Stimulated activated CD8-positive, alpha-beta memory T cell treated with anti-CD3 and anti-CD28 coated beads, Interleukin-4, amount 100 ng/mL, for 1 hour (primary cell): ENCODE measurements at places on chromosomes 13 and 19.

- DNase-seq = no peak
Measured at GRCh38 chr19:28046932-28047331, 1166.0 kb downstream of the UQCRFS1 start.

DNA sequence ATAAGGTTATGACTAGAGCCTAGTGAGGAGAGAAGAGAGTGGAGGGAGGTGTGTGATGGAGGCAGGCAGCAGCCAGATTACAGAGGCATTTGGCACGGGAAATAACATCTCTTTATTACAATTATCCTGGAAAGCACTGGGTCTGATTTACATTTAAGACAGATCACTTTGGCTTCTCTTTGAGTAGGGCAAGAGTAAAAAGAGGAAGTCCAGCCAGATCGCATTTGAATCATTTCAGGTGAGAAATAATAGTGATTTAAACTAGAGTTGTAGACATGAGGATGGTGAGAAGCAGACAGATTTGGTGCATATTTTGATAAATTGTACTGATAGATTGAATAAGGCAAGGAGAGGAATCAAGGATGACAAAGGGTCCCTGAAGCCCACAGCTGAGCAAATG is 9.6 kb upstream of the SACS start:
- DNase-seq = no peak

DNA sequence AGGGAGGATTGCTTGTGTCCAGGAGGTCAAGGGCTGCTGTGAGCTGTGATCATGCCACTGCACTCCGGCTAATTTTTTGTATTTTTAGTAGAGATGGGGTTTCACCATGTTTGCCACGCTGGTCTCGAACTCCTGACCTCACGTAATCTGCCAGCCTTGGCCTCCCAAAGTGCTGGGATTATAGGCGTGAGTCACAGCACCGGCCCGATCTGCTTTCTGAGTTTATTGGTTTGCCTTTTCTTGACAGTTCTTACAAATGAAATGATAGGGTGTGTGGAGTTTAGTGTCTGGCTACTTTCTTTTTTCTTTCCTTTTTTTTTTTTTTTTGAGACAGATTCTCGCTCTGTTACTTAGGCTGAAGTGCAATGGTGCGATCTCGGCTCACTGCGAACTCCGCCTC is 848 bp downstream of the C19orf44 start:
- no peak for DNase-seq

DNA sequence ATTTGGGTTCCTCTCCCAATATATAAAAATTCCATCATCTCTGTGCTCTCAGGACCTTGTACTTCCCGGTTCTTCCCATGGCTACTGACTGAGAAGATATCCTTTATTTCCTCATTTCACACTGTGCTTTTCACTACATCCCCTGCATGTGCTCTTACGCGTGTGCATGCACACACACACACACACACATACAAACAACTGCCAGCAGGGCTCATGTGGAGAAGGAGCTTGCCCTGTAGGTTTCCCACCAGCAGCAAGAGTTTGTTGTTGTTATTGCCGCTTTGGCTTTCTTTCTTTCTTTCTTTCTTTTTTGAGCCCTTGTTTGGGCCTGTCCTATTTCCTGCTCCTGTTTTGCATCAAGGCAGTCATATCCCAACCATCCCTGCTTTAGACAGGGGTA is 43.6 kb downstream of the TEX26 start:
- no peak for DNase-seq

DNA sequence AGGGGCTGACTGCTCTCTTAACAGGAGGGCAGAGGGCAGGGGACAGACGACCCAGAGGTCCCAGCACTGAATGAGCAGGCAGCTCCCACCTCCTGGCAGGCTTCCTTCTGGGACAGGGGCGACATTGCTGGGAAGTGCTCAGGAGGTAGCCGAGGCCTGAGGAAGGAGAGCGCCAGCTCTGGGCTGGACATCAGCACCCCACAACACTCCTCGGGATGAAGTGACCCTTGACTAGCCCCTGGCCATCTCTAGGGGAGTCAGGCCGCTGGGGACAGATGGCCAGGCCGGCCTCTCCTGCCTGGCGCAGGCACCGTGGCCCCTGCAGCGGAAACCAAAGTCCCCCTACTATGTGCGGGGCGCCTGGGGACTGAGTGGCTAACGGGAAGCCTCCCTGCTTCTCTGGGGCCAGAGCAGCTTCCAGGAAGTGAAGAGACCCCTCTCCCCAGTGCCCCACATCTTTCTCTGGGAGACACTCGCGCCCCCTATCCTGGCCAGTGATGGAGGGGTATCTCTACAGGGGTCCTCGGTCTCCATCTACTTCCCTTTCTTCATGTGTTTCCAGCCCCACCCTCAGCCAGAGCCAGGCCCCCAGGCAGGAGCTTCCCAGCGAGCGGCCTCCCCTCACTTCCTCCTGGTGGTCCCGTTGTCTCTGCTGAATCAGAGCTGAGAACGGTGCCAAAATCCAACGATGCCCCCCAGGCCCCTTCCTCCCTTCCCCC is 10.1 kb downstream of the PRR36 start:
- no peak for DNase-seq

- DNase-seq = no peak
Measured at GRCh38 chr13:75352641-75353327, 129.2 kb downstream of the TBC1D4 start.

DNA sequence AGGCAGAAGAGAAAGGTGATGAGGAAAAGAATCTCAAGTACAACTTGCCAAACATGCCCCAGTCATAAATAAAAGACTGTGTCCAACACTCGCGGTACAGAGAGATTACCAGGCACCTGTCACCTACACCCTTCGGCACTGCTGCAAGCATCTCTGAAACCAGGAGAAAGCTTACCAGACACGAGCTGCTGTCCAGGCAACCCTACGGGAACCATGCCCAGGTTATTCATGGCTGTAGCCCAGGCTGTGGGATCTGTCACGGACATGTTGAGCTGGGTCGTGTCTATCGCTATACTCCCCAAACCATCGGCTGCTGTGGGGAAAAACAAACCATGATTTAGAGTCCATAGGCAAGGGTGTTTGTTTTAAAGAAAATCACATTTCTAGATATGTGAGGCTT is 375.0 kb downstream of the ENOX1 start:
- no peak for DNase-seq

DNA sequence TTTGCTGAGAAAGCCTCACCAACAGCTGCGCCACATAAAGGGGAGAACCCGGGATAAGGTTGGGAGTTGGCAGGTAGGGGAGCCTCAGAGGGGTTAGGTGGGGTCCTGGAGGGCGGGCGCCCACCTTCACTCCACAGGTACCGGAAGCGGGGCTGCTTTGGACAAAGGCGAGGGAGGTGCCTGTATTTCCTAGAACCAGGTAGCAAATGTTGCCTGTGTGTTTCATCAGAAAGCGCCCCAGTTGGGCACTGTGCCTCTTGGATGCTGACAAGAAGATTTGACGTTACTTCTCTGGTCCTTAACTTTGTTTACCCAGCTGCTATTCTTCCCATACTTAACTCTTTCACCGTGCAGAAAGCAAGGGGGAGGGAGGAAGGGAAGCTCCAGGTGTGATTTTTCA is 278.9 kb downstream of the ZNF536 start:
- no peak for DNase-seq

DNA sequence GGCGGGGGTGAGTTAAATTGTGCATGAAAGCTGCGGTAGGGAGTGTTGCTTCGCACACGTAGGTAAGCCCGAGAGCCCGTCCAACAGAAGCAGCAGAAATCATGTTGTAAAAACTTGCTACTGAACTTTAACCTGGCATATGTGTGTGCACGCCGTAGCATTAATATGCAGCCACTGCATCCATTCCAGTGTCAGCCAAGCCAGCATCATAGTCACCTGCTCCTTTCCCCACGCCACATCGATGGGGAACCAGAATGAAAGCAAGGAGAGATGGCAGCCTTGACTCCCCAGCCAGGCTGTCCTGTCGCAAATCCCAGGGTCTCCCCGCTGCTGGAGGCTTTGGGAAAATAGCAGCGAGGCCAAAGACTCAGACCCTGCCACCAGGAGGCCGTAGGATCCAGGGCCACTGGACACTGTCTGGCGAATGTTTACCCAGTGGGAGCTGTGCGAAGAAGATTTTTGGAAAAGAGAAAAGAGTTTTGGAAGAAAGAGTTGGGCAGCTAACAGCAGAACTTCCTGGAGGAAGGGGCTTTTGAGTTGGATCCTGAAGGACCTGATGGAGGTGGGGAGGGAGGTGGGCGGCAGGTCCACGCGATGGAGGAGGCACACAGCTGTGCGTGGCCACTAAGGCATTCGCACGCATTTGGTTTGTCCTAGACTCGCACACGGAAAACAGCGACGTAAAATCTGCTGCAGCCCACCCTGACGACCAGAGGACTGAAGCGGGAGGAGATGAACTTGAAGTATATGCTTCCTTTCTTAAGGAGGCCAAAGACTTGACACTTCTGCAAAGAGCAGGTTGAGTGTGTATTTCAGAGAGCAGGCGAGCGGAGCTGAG is 48.7 kb upstream of the RANBP3 start:
- no peak for DNase-seq

DNA sequence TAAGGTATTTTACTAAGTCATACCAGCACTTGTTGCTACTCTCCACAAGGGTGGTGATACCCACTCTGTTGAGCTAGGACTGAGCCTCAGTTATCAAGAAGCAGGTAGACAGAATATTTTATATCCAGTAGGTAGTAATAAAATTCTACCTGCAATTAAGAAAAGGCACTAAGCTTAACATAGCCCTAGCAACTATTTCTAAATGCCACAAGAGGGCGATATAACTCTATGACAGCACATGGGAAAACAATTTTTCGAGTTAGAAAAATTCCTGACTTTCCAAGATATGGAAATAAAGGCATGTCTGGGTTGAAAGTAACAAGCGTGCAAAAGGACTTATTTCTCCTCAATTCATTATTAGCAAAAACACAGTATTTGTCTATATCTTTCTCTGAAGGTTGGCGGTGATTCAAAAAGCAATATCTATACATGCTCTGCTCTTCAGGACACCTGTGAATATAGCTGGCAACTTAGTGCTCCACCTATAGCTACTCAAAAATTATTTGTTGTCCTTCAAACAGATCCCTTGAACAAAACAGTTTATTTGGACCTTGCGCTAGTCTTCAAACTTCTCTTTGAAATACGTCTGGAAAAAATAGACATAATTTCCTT is 14.7 kb downstream of the CCDC169 start:
- DNase-seq = no peak

DNA sequence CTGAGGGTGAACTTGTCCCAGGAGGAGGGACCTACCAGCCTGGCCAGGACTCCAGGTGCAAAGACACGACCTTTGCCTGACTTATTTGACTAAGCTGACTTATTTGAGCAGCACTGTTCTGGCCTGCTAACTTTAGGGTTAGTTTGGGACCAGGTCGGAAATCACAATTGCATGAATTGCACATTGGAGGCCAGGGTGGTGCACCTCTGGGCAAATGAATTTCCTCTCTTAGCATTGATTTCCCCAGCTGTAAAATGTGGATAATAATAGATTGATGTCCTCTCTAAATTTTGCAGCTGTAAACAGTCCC is 1.4 kb upstream of the BST2 start:
- DNase-seq = no peak

- DNase-seq = no peak
Measured at GRCh38 chr19:10655457-10656312, 1.5 kb downstream of the ILF3 start.

DNA sequence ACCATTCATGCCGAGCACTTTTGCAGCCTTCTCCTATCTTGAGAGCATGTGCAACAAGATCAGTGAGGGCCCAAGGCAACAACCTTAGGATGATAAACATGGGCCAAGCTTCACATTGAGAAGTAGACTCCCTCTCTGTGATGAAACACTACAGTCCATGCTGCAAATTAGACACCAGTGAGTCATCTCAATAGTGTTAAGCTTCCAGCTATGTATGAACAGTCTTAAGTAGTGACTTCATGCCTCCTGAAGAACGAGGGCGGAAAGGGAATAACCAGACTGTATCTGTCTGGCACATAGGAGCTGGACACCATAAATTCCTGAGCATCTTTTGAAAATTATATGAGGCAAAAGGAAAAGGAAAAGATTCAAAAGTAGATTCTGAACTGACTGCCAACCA is 309.9 kb upstream of the SLITRK1 start:
- DNase-seq = no peak

DNA sequence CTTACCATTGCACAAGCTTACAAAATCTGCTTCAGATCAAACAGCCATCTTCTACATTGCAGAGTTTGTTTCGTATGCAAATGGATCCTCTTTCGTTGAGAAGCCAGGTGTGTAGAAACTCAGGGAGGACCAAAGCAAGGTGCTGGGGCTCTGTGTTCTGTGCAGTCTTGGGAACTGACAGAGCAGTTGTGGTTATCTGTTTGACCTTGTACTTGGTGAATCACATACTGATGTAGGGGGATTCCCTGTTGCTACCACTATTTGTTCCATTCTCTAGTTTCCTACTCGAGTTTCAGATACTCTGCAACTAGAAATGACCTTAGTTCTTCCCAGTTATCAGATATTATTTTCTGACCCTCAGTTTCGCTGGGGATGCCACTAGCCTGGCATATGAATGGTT is 95.2 kb upstream of the CLDN10 start:
- no peak for DNase-seq

GRCh38 chr19:13920524-13920923 is 14.5 kb downstream of the CC2D1A start:
- DNase-seq = no peak

DNA sequence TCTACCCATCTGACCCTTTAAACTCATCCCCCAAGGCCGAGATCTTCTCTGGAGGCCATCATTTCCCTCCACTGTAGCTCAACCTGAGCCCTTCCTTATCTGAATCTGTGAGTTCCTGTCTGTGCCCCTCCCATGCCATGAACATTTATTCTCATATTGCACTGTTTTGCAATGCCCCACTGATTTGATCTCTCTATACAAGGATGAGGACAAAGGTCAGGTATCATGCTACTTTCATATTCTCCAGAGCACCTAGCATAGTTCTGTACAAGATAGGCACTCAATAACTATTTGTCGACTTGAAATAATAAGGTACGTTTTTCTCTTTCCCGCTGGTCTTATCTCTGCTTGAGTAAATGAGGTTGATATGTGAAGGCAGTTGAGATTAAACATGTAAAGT is 135.5 kb downstream of the KLF5 start:
- DNase-seq = no peak

DNA sequence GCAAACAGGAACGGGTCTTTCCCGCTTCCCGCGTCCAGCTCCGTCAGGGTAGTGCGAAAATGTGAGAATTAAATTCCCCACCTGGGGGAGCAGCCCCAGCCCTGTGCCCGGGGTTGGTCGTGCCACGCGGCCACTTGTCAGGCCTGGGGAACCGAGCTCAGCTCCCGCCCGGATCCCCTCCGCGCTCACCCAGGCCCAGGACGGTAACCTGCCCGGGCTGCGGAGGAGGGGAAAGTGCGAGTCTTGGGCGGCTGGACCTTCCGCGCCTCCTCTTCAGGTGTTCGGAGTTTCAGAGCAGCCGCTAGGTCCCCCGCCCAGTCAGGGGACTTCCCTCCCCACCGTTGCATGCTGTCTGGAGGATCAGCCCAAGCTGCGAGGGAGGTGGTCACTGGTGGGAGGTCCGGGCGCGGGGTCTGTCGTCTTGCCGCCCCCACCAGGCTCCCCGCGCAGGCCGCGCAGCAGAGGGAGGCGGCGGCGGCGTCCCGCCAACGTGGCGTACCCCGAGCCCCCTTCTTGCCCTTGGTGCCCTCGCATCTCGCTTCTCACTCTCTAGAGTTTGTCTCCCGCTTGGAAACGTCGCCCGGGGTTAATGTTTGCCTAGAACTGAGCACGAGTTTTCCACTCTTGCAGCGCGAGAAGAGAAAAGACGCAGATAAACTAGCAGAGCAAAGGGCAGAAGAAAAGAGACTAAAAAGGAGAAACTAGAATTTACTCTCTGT is 8.1 kb downstream of the URAD start:
- no peak for DNase-seq

- DNase-seq = no peak
Measured at GRCh38 chr13:106532111-106532929, 3.1 kb downstream of the EFNB2 start.
